H7 (cell line): ENCODE measurements at places on chromosomes 4 and X.
A peak's percentile ranks its signal among the peaks of the same experiment; 100 is the strongest.

GRCh38 chr4:118865091-118865708, 23.5 kb upstream of the SYNPO2 start:
- DNase-seq = peak; percentile 48

GRCh38 chrX:78658845-78659744, at the start of gene RTL3:
Gene RTL3 (minus strand): TSS chrX:78659328. CDS start chrX:78658420, 908 bp downstream.
- no peak for DNase-seq

DNA sequence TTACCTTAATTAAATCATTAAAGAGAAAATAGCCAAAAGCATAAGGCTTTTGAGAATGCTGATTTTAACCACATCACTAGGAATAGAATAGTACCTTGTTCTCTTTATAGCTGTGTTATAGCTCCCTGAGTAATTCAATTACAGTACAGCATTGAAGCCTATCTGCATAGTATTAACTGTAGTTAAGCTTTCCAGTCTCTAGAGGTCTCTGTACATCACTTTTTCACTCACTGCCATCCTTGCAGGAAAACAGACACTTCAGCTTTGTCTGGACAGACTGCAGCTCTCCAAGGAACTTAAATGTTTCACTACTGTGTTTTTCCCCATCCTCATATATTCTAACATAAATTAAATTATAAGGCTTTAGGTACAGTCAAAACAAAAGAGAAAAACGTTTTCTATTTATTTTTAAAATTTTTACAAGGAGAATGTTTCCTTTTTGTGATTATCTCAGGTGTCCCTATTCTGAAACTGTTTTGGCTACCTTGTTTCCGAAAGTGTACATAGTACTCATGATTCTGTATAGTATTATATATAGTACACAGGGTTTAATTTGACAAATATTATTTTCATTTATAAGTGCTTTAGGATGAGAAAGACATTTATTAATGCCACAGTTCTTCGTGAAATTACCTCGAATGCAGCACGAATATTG, 407.9 kb downstream of the PCDH18 start:
- DNase-seq = peak; percentile 10

DNA sequence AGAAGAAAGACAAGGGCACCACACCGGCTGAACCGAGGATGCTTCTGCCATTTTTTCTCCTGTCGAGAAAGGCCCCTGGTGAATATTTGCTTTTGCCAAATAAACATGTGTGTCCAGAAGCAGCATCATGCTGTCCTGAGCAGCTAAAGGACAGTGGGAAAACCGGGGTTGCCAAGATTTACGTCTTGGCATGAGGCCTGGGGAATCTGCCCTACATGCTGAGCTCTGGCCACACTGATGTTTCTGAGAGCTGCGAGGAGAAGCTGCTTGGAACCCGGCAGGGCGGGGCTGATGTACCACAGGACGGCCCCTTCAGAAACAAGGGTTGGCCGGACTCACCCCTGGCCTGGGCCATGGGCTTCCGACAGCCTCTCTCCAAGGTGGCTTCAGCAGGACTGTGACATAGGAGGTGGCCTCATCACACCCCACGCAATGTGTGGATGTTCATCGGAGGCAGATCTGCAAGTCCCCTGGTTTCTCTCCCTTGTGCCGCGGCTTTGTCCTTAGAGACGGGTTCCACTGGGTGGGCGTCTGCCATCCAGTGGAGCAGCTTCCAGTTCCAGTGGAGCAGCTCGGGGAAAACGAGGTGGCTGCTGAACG, 42.2 kb upstream of the SORCS2 start:
- peak; percentile 46 for DNase-seq

GRCh38 chr4:27189683-27190082, 329.0 kb downstream of the STIM2 start:
- DNase-seq = no peak

GRCh38 chrX:119343856-119344255, 55.3 kb upstream of the SLC25A43 start:
- DNase-seq = no peak

- no peak for DNase-seq
Measured at GRCh38 chr4:138158746-138159297, 83.3 kb downstream of the SLC7A11 start.

DNA sequence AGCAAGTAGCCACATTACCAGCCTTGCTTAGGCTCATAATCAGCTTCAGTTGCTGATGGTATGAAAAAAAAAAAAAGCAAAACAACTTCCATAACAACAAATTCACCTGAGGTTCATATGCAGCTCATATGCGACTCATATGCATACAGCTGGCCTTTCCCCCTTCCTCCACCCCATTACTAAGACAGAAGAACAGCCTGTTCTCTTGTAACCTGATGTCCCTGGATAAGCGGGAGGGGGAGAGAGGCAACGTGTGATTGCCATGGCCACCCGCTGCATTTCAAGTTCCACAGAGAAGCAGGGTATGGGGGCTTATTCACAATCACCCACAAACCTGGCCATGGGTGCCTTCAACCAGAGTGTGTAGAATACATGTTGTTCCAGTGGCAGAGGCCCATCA, 95.1 kb upstream of the DGKK start:
- no peak for DNase-seq

GRCh38 chr4:119139311-119139710, 3.7 kb downstream of the MYOZ2 start:
- no peak for DNase-seq

- no peak for DNase-seq
Measured at GRCh38 chr4:66035701-66036100, 365.4 kb upstream of the EPHA5 start.

DNA sequence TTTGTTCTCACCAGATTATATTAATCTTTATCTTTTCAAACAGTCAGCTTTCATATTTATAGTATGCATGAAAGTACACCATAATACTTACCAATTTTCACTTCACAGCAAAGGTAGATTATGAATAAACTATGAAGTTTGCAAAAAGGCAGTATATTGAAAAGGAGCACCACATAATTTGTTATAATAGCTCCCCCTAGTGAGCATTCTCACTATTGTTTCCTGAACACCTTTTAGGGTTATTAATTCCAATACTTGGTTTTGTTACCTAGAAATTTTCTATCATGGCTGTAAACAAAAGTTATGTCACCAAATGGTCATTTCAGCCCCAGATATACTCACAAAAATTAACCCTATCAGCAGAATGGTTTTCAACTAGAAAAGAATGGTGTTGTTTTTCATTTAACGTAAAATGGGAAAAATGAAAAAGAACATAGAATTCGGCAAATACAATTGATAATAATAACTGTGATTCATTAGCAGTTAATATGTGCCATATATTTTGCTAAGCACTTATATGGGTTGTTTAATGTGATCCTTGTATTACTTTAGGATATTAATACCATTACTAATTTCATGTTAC, 30.2 kb upstream of the NKX6-1 start:
- DNase-seq = peak; percentile 19

- no peak for DNase-seq
Measured at GRCh38 chr4:7358100-7358735, 76.5 kb downstream of the PSAPL1 start.

GRCh38 chr4:16669036-16669435, 229.4 kb downstream of the LDB2 start:
- DNase-seq = no peak

- DNase-seq = no peak
Measured at GRCh38 chrX:21947671-21948070, 7.2 kb downstream of the SMS start.

- DNase-seq = no peak
Measured at GRCh38 chrX:154058214-154058997, 38.7 kb upstream of the IRAK1 start.

GRCh38 chr4:115323106-115323707, 209.8 kb upstream of the NDST4 start:
- no peak for DNase-seq

DNA sequence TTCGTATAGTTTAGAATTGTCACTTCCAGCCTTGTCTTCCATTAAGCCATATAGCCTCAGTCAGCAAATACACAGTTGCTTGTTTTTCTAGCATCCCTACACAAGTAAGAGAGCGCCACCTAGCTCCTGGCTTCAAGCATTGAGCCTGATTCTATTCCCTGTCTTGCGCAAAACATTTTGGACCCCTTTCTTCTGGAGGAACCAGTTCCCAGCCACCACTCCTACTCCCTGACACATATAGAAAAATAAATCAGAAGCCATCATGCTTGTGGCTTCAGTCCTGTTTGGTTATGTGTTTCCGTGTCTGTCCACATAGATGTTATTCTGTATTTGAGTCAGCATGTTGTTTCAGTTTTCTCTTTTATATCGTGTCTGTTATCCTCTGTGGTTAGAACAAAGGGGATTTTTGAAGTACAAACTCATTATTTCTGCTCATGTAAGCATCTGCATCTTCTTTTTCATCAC, 59.9 kb downstream of the GK start:
- DNase-seq = peak; percentile 55

DNA sequence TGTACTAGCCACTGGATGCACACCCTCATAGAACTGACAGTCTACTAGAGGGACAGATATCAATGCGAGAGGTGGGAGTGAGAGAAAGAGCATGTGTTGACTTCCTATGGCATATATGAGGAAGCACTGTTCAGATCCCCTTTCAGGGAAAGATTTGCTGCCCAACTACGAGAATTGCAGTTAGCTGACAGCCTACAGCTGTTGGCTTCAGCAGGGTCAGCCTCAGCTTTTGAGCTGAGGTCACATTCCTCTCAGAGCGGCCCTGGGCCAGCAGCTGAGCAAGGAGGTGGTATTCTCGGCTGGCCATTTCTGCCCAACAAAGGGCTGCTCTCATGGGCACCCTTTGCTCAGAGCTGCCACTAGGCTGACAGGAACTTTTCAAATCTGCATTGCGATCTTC, 580.2 kb downstream of the MID1IP1 start:
- DNase-seq = no peak

DNA sequence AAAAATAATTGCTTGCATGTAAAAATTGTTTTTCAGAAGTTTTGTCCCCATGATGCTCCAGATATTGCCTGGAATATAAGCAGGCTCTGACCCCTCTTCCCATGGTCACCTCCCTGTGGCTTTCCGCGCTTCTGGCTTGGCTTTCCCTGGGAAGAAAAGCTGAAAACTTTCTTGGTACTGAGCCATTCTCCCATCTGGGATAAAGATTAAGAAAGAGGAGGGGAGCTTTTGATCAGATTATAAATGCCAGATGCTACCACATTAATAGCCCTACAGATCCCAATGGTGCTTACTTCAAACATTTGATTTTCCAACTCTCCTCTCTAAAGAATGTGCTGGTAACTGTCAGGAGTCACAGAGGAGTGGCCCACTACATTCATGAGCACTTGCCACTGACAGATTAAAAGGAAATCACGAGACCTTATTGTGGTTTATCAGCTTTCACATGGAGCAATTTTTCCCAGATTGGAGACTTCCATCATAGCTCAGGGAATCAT, 54.4 kb upstream of the GAB1 start:
- DNase-seq = no peak
